Fibroblast of gingiva (primary cell): ENCODE measurements at places on chromosomes 11 and 22.
A peak's percentile ranks its signal among the peaks of the same experiment; 100 is the strongest.

DNA sequence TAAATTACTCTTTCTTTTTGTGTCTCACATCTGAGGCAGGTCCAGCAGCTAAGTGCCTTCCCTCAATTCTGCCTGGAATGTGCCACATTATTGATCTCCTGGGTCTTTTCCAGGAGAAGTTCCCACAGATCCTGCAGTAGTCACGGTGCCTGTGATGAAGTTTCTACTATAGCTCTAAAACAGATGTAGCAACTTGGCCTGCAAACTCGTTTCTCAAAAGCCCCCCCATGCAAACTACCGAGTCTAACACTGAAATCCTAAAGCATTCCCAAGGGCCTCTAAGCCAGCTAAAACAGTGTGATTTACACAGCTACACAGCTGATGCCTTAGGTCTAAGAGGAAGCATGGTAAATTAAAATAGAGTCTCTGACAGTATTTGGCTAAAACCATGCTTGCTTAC is 54.3 kb downstream of the DDI1 start:
- no peak for DNase-seq

DNA sequence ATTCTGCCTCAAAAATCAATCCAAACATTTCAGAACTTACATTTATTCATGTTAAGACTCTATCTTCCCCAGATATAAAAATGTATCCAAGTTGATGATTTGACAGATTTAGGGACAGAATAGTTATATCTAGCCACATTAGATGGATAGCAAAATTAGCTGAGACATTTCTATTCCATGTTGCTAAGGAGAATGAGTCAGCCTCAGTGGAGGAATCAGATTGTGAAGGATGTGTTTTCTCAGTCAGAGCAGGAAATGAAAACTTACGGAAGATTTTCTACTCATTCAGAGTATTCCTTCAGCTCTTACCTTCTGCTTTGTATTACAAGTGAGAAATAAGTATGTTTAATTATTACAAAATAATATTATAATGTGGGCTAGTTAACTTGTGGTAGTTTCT is 556.3 kb upstream of the ANO3 start:
- DNase-seq: no peak

GRCh38 chr22:36218648-36219193 is 17.1 kb upstream of the APOL4 start:
- DNase-seq: no peak

DNA sequence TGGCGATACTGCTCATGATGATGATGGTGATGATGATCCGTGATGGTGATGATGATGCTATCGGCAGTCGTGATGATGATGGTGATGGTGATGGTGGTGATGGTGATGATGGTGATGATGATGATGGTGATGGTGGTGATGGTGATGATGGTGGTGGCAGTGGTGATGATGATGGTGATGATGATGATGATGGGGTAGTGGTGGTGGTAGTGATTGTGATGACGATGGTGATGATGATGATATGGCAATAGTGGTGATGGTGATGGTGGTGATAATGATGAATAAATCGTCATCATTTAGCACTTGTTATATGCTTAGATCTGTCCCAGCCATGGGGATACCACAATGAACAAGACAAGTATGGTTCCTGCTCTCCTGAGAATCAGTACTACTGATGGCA is 39.2 kb downstream of the SMIM38 start:
- no peak for DNase-seq

GRCh38 chr22:37088108-37088605 is 21.4 kb downstream of the TMPRSS6 start:
- DNase-seq: no peak

DNA sequence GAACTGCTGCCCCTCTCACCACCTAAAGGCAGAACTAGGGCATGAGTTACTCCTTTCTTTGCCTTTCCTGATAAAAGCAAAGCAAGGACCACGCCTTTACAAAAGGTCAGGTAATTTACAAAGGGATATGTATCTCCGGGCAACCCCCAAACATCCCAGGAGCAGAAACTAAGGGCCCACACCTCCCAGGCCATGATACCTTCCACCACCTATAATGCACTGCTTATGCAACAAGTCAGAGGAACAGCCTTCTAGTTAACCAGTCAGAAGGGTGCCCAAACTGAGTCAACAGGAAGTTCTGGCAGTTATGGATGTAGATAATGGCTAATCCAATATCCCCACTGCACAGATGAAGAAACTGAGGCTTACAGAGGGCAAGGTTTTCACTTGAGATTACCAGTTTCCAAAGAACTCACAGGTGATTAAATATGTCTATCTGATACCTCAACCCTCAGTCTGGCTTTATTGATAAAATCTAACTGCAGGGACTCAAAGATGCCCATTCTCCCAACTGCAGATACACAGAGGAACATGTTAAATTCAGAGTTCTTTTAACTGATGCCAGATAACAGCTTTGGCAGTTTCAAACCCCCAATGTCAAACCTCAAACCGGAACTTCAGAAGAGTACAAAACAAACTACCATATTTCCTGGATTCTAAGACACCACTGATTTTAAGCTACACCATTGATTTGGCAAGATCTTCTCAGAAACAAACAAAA is 16.8 kb upstream of the CASTOR1 start:
- DNase-seq: no peak

- DNase-seq: no peak
Measured at GRCh38 chr11:44524751-44525201, 40.7 kb upstream of the CD82 start.

DNA sequence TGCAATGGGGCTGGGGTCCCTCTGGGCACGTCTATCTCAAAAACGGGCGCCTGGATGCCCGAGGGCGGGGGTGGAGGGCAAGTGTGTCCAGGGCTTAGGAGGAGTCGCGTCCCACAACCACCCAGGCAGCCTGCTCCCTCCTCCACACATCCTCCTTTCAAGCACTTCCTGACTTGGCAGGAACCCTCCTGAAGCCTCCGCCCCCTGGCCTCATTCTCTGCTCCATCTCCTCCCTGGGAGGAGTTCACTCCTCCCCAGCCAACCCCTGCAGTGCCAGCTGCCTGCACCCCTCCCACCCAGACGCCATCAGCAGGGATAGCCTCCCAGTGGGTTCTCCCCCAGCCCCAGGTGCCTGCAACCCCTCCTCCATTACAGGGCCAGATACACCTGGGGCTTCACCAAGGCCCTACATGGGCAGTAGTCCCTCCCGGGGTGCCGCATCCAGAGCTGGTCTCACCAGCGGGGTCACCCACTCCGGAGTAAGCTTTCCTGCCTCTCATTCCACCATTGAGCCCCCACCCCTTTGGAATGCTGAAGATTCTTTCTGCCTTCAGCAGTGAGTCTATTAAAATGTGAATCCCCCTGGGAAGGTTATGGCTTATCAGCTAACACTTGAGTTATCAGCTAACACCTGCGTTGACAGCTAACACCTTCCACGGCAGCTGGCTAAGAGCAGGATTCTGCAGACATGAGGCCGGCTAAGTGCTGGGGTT is 24.4 kb downstream of the RTN4R start:
- DNase-seq: peak; percentile 54

GRCh38 chr11:109984634-109985289 is 108.4 kb upstream of the ZC3H12C start:
- no peak for DNase-seq
